ENCODE measurements at places on chromosomes 16 and 17. TPM values are rescaled to one million over a fixed set of nuclear protein-coding genes. Genes with fewer than 3 reads are reported as not detected.

CD300LB gene
- total RNA-seq: 0.88 TPM

- H3K27ac ChIP-seq: no peak overlapping the region
- no peaks in the 10 kb centered on the region for H3K27me3 ChIP-seq
- no peak for DNase-seq
- no peak overlapping the region for H3K4me3 ChIP-seq
- H3K36me3 ChIP-seq: no peaks in the 10 kb centered on the region
- no peaks in the 10 kb centered on the region for H3K4me1 ChIP-seq
Measured at GRCh38 chr17:44130693-44131349, 7.4 kb upstream of the HDAC5 start.

EXOC3L1 gene
- 1.1 TPM for total RNA-seq

DNA sequence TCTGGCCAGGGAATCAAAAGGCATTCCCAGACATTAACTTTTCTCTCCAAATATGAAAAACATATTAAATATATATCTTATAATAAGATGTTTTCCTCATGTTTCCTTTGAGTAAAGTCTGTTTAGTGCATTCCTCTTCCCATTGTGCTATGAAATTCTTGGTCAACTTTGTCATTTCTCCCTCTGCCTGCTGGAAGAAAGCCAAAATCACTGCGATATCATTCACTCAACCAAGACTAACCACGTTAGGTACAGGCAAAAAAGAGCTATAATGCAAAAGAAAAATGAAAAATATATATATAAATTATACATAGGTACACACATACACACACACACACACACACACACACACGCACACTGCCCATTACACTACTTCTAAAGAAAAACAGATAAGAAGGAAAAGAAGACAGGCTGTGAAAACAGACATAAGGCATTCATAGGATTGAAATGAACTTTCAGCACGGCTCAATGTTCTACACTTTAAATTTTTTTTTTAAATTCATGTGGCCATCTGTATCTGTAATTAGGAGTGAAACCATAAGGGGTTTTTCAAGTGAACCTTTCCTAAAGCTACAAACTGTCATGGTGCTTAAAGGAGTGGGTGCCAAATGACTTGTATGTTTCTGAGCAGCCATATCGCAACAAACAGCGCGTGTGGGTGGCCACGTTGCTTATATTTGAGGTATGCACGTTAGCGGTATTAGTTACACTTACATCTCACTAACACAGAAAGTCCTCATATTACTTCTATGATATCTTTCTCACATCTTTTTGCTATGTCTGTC is 71.6 kb upstream of the PSMD7 start:
- H3K27ac ChIP-seq: no peak overlapping the region
- H3K4me1 ChIP-seq: no peaks in the 10 kb centered on the region
- DNase-seq: no peak
- no peak overlapping the region for H3K4me3 ChIP-seq
- no peaks in the 10 kb centered on the region for H3K27me3 ChIP-seq

DNA sequence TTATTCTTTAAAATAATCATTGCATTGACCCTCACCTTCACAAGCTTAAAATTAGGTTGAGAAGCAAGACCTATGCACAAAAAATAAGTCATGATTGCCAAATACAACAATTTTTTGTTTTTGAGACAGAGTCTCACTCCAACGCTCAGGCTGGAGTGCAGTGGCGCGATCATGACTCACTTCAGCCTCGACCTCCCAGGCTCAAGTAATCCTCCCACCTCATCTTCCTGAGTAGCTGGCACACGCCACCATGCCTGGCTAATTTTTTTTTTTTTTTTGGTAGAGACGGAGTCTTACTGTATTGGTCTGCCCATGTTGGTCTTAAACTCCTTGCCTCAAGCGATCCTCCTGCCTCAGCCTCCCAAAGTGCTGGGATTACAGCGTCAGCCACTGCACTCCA is 24.2 kb downstream of the ZNF652 start:
- H3K27ac ChIP-seq: no peak overlapping the region
- DNase-seq: no peak
- H3K36me3 ChIP-seq: no peaks in the 10 kb centered on the region
- H3K27me3 ChIP-seq: no peaks in the 10 kb centered on the region

DNA sequence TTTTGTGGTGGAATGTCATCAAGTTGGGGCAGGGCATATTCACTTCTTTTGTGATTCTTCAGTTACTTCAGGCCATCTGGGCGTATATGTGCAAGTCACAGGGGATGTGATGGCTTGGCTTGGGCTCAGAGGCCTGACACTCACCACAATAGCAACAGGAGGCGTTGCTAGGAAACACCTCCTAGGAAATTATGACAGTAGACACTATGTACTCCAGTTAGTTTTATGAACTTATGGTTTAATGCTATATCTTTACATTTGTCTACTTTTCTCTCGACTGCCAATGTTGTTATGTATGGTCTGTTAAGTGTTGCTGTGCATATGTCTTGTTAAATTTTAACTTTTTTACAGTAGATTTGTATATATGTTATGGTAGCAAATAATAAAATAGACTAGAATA is 788.7 kb upstream of the GOT2 start:
- no peak for DNase-seq
- no peak overlapping the region for H3K4me3 ChIP-seq
- no peaks in the 10 kb centered on the region for H3K27me3 ChIP-seq
- no peaks in the 10 kb centered on the region for H3K36me3 ChIP-seq
- H3K4me1 ChIP-seq: no peaks in the 10 kb centered on the region

DNA sequence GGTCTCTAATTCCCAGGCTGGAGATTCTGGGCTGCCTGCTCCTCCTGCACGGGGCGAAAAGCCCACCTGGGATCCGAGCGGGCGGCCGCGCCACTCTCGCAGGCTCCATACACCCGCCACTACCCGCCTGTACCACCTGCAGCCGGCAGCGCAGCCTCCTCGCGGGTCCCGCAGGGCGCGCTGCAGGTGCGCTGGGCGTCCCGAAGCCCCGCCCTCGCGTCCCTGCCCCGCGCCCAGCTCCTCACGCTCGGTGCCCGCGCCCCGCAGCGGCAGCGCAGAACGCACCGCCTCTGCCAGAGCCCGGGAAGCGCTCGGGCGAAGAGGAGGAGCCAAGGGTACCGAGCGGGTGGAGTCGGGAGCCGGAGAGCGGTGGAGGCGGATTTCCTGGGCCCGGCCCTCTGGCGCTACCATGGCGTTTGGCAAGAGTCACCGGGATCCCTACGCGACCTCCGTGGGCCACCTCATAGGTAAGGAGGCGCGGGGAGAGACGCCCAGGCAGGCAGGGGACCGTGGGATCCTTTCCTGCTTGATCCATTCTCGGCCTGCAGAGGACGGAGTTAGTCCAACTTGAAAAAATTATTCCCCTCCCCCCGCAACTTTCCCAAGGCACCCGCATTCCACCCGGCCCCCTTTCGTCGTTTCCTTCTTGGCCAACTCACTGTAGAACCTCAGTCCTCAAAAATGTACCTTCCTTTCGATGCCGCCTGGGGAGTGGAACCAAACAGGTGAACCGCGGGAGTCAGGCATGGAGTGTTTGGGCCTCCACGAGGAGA is at the start of gene TOM1L1:
Gene TOM1L1, plus strand, starts transcription at position 396 of the 773 bp plus-strand sequence. Its CDS starts 14 bp downstream, at position 410.
- H3K4me1 ChIP-seq: no peaks in the 10 kb centered on the region
- H3K4me3 ChIP-seq: peak within 1 kb of the TSS; percentile 48
- H3K27ac ChIP-seq: peak within 1 kb of the TSS; percentile 81
- DNase-seq: peak; percentile 83
- H3K36me3 ChIP-seq: no peaks in the 10 kb centered on the region
- no peaks in the 10 kb centered on the region for H3K27me3 ChIP-seq

NPB gene
- total RNA-seq: 2.0 TPM

DNA sequence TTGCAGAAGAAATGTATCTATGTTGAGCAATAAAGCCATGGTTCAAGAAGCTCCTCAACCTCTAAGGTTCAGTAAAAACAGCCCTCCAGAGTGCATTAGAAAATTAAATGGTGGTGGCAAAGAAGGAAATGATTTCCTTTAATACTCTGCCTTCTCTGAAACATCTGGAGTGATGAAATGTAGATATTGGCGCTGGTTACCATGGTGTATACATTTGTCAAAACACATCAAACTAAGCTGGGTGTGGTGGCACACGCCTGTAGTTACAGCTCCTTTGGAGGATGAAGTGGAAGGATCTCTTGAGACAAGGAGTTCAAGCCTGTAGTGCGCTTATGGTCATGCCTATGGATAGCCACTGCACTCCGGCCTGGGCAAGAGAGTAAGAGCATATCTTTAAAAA is 6.0 kb downstream of the CAPNS2 start:
- no peaks in the 10 kb centered on the region for H3K36me3 ChIP-seq
- H3K4me3 ChIP-seq: no peak overlapping the region
- DNase-seq: no peak
- no peaks in the 10 kb centered on the region for H3K4me1 ChIP-seq
- H3K27me3 ChIP-seq: no peaks in the 10 kb centered on the region
- H3K27ac ChIP-seq: no peak overlapping the region

HAGHL gene
- total RNA-seq: 7.5 TPM

CES1 gene
- total RNA-seq: 22.0 TPM

CA7 gene
- total RNA-seq: not detected

GRCh38 chr17:1625581-1625980 is 3.1 kb downstream of the SLC43A2 start:
- peaks cover 12% of the 10 kb centered on the region for H3K4me1 ChIP-seq
- H3K27ac ChIP-seq: no peak overlapping the region
- no peaks in the 10 kb centered on the region for H3K36me3 ChIP-seq
- H3K27me3 ChIP-seq: no peaks in the 10 kb centered on the region

- peak overlapping the region; percentile 26 for H3K27ac ChIP-seq
- H3K27me3 ChIP-seq: no peaks in the 10 kb centered on the region
- H3K4me1 ChIP-seq: no peaks in the 10 kb centered on the region
- DNase-seq: no peak
Measured at GRCh38 chr17:49741009-49741691, 22.8 kb downstream of the FAM117A start.

KRT13 gene
- 1.6 TPM for total RNA-seq

GRCh38 chr17:72184805-72185204 is 64.0 kb downstream of the SOX9 start:
- H3K4me1 ChIP-seq: no peaks in the 10 kb centered on the region
- no peak overlapping the region for H3K4me3 ChIP-seq
- H3K36me3 ChIP-seq: no peaks in the 10 kb centered on the region
- H3K27me3 ChIP-seq: no peaks in the 10 kb centered on the region

PPL gene
- 169 TPM for total RNA-seq

GRCh38 chr17:5587438-5588032 is 3.2 kb upstream of the NLRP1 start:
- H3K4me1 ChIP-seq: peaks cover 6% of the 10 kb centered on the region
- peaks cover 8% of the 10 kb centered on the region for H3K27me3 ChIP-seq
